Stimulated activated CD8-positive, alpha-beta memory T cell treated with anti-CD3 and anti-CD28 coated beads, Interleukin-15, amount 100 ng/mL, for 24 hours (primary cell): ENCODE measurements at places on chromosomes 16 and 17.

- DNase-seq = no peak
Observed at GRCh38 chr17:50949128-50949988, 83.2 kb upstream of the TOB1 start.

- no peak for DNase-seq
Observed at GRCh38 chr17:44105941-44106340, 17.5 kb downstream of the HDAC5 start.

- no peak for DNase-seq
Observed at GRCh38 chr16:48452991-48453760, 68.0 kb upstream of the SIAH1 start.

GRCh38 chr17:76726776-76727718 lies at the start of gene METTL23:
TSS of gene METTL23 (plus strand) at chr17:76726839. CDS start at chr17:76729711, 2,872 bp downstream.
- peak; percentile 74 for DNase-seq

DNA sequence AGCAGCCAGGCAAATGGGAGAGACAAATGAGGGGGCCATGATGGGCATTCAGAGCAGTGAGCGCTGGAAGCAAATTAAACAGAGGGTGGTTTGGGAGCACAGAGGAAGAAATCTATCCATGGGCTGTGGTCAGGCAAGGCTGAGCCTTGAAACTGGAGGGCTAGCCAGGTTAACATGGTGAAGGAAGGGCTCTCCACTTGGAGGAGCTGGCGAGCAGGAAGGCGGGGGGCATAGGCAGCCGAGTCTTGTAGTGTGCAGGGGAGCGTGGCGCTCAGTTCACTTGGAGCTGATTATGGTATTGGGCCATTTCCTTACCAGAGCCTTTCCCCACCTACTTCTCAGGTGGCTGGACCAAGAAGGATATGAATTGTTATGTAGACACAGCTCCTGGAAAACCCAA lies 189.7 kb downstream of the SNX29 start:
- no peak for DNase-seq

- DNase-seq = no peak
Observed at GRCh38 chr17:45790296-45790922, 6.3 kb downstream of the CRHR1 start.
